ENCODE measurements at places on chromosomes 3 and 15.

GRCh38 chr3:157030712-157031111 lies 129.2 kb downstream of the CCNL1 start:
- no peak overlapping the region for H3K4me3 ChIP-seq
- H3K36me3 ChIP-seq, result no peaks in the 10 kb centered on the region
- peaks cover 5% of the 10 kb centered on the region for H3K27me3 ChIP-seq
- DNase-seq, result no peak
- H3K4me1 ChIP-seq, result no peaks in the 10 kb centered on the region

- no peaks in the 10 kb centered on the region for H3K27me3 ChIP-seq
- no peak for DNase-seq
- no peaks in the 10 kb centered on the region for H3K36me3 ChIP-seq
- no peak overlapping the region for H3K4me3 ChIP-seq
- no peak overlapping the region for H3K27ac ChIP-seq
Observed at GRCh38 chr3:148625991-148626390, 71.7 kb upstream of the AGTR1 start.

DNA sequence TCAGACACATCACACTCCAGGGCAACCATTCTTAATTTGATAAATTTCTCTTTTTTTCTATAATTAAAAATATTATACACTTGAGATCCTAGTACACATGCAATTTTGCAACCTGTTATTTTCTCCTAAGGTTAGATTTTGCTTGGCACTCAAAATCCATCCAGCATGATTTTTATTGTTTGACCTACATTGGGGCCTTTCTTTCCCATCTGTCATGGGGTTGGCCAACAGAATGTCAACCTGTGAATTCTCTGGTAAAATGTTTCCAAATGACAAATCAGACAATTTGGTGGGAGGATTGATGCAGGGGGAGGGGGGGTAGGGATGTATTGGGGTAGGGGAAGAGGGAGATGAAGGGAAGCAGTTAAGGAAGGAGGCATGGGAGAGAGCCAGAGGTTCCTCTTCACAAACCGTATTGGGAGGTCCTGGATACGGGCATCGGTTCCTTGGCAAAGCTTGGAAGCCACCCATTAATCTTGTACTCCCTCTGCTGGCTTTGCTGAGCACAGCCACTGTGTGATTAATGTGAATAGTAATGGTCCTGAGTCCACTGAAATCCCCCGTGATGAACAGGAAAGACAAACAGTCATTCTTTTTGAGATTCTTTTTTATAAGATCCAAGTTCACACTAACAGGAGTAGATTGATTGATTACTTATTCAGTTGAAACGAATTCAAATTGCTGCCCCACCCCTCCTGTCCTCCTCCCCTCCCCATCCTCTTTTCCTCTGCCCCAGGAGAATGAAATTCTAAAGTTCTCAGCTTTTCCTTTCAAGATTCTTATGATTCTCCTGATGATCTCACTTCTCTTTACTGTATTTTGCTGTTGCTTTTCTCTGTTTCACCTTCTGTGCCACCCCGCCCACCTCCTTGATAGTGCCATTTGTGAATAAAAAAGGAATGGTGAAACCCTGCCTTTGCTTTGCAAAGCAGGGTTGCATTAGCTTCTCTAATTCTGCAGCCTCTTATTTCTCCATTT lies 82.2 kb upstream of the SLC25A26 start:
- H3K27me3 ChIP-seq, result no peaks in the 10 kb centered on the region
- peak overlapping the region; percentile 47 for H3K27ac ChIP-seq
- H3K36me3 ChIP-seq, result no peaks in the 10 kb centered on the region
- H3K4me1 ChIP-seq, result peaks cover 18% of the 10 kb centered on the region
- H3K4me3 ChIP-seq, result no peak overlapping the region

GRCh38 chr3:55555873-55556618 lies 68.9 kb upstream of the WNT5A start:
- no peaks in the 10 kb centered on the region for H3K36me3 ChIP-seq
- no peak for DNase-seq
- no peaks in the 10 kb centered on the region for H3K27me3 ChIP-seq
- H3K4me3 ChIP-seq, result no peak overlapping the region
- H3K4me1 ChIP-seq, result peaks cover 19% of the 10 kb centered on the region

DNA sequence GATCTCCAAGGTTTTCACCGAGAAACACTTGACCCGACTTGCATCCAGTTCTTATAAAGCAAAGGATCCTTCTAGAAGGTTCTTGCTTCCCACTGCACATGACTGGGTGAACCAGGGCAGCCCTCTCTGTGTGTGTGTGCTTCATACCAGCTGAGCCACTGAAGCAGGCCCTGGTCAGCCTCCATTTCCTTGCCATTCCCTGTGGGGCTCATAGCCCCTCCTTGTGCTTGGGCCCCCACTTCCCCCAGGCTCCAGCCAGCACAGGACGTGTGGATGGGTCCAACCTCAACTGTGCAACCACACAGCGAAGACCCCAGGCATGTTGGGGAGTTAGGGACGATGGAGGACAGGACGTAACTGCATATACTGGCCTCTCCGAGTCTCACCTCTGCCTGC lies 15.5 kb downstream of the KLF15 start:
- peaks cover 54% of the 10 kb centered on the region for H3K4me1 ChIP-seq
- no peaks in the 10 kb centered on the region for H3K36me3 ChIP-seq
- no peaks in the 10 kb centered on the region for H3K27me3 ChIP-seq
- no peak overlapping the region for H3K27ac ChIP-seq
- H3K4me3 ChIP-seq, result no peak overlapping the region
- no peak for DNase-seq

DNA sequence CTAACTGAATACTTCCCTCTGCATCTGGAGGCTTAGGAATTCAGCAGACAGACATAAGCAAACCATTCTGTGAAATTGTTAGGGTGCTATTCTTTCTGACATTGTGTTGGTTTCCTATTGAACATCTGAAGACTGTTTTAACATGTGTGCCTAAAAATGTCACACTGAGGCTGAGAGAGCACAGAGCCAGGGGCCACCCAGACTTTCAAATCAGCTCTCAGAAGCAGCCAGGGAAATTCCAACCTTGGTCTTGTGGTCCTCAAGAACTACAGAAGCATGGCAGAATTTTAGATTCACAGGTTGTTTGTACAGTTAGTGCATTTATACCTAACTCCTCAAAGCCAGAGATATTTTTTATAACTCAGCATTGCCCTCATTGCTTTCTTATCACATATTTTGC lies 929.2 kb upstream of the CFAP20DC start:
- H3K27me3 ChIP-seq, result no peaks in the 10 kb centered on the region
- H3K4me3 ChIP-seq, result no peak overlapping the region
- no peak for DNase-seq
- H3K36me3 ChIP-seq, result no peaks in the 10 kb centered on the region
- no peaks in the 10 kb centered on the region for H3K4me1 ChIP-seq

DNA sequence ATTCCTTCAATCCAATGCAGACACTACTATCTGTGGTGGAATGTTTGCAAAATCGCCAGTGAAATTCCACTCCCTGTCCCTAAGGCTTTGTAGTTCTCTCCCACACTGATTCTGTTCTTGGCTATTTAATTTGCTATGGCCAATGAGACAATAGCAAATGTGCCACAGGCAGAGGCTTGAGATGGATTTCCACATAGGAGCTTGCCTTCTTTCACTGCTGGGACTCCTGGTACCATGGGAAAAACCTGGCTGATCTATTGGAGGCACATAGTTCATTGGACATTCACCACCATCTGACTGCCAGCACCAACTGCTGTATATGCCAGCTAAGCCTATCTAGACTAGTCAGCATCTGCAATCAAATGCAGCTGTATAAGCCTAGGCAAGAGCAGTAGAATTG lies 103.8 kb downstream of the NR1D2 start:
- no peaks in the 10 kb centered on the region for H3K36me3 ChIP-seq
- H3K27me3 ChIP-seq, result no peaks in the 10 kb centered on the region
- peaks cover 8% of the 10 kb centered on the region for H3K4me1 ChIP-seq
- H3K27ac ChIP-seq, result no peak overlapping the region
- DNase-seq, result no peak

DNA sequence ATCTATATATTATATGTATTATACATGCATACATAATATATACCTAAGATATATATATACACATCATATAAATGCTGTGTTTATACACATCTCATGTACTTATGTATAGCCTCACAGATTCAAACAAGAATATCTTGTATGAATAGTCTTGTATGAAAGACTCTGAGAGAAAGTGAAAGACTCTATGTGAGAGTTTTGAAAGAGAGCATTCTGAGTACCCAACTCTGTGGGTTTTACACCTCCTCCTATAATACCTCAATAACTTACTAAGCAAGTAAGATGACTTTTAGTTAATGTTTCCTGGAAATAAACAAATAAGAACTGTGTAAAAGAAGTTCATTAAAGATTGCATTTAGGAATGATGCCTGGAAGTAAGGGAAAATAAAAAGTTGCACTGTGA lies 108.1 kb upstream of the GMNC start:
- no peak for DNase-seq
- H3K27ac ChIP-seq, result no peak overlapping the region
- no peaks in the 10 kb centered on the region for H3K36me3 ChIP-seq
- no peaks in the 10 kb centered on the region for H3K27me3 ChIP-seq

DNA sequence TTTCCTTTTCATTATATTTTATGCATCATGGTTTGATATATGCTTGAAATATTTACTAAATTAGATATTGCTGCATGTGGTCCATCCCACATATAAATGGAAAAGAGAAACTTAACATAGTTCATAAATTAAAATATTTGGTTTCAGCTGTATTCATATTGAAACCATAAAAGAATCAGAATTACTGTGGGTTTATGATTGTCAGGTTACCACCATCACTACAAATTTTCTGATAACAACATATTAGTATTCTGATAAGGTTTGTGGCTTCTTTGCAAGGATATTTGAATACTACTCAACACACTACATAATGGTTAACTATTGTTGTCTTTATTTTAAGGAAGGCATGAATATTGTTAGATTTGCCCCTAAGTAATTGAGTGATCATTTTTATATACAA lies 235.5 kb downstream of the UBE2E2 start:
- H3K27ac ChIP-seq, result no peak overlapping the region
- peaks cover 21% of the 10 kb centered on the region for H3K4me1 ChIP-seq
- no peak overlapping the region for H3K4me3 ChIP-seq
- no peaks in the 10 kb centered on the region for H3K36me3 ChIP-seq

GRCh38 chr15:77107068-77107467 lies 36.2 kb upstream of the TSPAN3 start:
- H3K27ac ChIP-seq, result peak overlapping the region; percentile 70
- no peaks in the 10 kb centered on the region for H3K36me3 ChIP-seq

GRCh38 chr3:195550723-195551122 lies 7.6 kb upstream of the PPP1R2 start:
- no peaks in the 10 kb centered on the region for H3K36me3 ChIP-seq
- no peak for DNase-seq
- no peaks in the 10 kb centered on the region for H3K27me3 ChIP-seq
- H3K4me1 ChIP-seq, result peaks cover 29% of the 10 kb centered on the region

DNA sequence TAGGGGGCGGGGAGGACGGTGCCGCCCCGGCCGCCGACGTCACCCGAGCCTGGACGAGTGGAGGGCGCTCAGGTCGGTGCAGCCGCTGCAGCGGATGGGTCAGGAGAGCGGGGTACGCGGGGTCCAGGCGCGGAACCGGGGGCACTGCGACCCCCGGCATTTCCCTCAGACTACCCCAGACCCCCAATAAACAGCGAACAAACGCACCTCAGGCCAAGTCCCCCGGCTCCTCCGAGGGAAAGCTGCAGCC lies 78.9 kb downstream of the IQSEC1 start:
- DNase-seq, result peak; percentile 69
- no peaks in the 10 kb centered on the region for H3K27me3 ChIP-seq
- H3K4me1 ChIP-seq, result peaks cover 67% of the 10 kb centered on the region
- H3K4me3 ChIP-seq, result peak overlapping the region; percentile 92
- peak overlapping the region; percentile 95 for H3K27ac ChIP-seq

DNA sequence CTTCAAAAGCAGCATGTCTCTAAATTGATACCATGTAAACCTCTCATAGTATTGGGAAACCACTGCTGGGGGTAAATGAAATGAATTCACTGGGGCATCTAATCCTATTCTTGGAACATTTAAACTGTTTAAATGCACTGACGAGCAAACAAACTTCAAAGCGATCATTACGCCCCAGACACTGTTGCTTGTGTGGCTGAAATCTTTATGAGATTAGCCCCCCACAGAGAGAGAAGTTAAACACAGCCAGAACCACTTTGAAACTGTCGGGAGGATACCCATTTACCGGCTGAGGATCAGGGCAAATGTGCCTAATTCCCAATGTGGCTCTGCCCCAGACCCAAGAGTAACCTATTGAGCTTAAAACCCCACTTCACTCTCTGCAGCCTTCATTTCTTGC lies 308.4 kb upstream of the CDIN1 start:
- DNase-seq, result no peak
- no peaks in the 10 kb centered on the region for H3K4me1 ChIP-seq
- H3K27ac ChIP-seq, result no peak overlapping the region
- H3K36me3 ChIP-seq, result no peaks in the 10 kb centered on the region

DNA sequence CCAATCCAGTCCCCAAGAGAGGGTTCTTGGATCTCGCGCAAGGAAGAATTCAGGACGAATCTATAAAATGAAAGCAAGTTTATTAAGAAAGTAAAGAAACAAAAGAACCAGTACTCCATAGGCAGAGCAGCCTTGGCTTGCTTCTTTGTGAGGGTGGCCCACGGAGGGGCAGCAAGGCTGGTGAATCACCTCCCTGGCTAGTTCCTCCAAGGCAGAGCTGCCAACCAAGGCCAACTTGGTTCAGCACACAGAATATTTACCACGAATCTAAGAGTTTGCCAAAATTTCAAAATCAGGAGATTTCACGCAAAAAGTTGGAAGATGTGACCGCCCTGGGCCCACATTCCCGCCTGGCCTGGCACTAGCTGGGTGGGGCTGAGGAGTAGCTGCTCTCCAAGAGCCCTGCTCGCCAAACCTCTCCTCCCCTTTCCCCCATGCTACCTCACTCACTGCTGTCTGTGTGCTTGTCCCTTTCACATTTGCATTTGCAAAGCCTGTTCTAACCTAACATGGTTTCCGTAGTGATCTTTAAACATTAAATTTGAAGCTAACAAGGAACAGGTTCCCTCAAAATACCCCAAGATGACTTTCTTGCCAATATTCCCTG lies 26.2 kb upstream of the DCUN1D1 start:
- H3K36me3 ChIP-seq, result peaks cover 6% of the 10 kb centered on the region
- H3K4me1 ChIP-seq, result no peaks in the 10 kb centered on the region
- no peak for DNase-seq
- no peak overlapping the region for H3K4me3 ChIP-seq
- no peaks in the 10 kb centered on the region for H3K27me3 ChIP-seq

- no peak overlapping the region for H3K4me3 ChIP-seq
- H3K27me3 ChIP-seq, result no peaks in the 10 kb centered on the region
- H3K4me1 ChIP-seq, result peaks cover 38% of the 10 kb centered on the region
- H3K36me3 ChIP-seq, result no peaks in the 10 kb centered on the region
- no peak for DNase-seq
- no peak overlapping the region for H3K27ac ChIP-seq
Observed at GRCh38 chr3:11391174-11391879, 119.1 kb downstream of the ATG7 start.

GRCh38 chr3:17052363-17052762 lies 167.6 kb downstream of the PLCL2 start:
- H3K4me3 ChIP-seq, result no peak overlapping the region
- no peak overlapping the region for H3K27ac ChIP-seq
- no peak for DNase-seq
- no peaks in the 10 kb centered on the region for H3K27me3 ChIP-seq

- peak overlapping the region; percentile 94 for H3K27ac ChIP-seq
- peak overlapping the region; percentile 92 for H3K4me3 ChIP-seq
- peaks cover 80% of the 10 kb centered on the region for H3K4me1 ChIP-seq
- no peak for DNase-seq
Observed at GRCh38 chr15:80989081-80989517, 520 bp downstream of the MESD start.
